H7 (cell line): ENCODE measurements at places on chromosomes 5 and 9.
A peak's percentile ranks its signal among the peaks of the same experiment; 100 is the strongest.

DNA sequence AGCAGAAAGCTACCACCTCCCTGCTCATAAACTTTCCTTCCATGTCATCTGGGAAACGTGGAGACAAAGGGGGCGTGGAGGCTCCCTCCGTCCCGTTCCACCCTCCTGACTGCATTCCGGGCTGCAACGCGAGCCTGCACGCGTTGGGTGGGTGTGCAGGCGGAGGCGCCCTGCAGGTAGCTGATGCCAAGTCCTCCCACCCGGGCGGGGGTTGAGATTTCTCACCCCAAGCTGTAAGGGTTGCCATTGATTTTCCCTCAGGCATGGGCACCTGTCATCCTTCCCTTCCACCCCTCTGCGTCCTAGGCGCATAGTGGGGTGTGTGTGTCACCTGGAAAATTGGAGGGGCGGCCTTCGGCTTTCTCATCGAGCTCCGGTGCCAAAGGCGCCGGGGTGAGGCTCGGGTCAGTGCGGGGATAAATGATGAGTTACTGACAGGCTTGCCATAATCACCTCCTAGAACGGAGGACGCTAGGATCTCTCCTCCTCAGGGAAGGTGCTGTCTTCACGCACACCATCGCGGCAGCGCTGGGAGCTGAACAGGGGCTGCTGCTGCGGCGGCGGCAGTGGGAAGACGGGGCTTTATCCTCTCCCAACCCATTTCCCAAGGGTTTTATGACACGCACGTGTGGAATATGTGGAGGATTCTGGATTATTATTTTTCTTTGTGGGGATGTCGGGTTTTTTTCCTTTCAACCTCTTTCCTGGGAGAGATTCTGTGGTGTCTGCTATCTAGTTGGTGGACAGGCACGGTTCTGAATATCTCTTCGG, 973 bp downstream of the PLPPR1 start:
- DNase-seq = peak; percentile 49

- DNase-seq = no peak
Measured at GRCh38 chr9:106704056-106704615, 158.8 kb upstream of the ZNF462 start.

GRCh38 chr5:54821445-54822323, 163.7 kb downstream of the ESM1 start:
- no peak for DNase-seq

- no peak for DNase-seq
Measured at GRCh38 chr5:33713136-33713765, 178.5 kb downstream of the ADAMTS12 start.

DNA sequence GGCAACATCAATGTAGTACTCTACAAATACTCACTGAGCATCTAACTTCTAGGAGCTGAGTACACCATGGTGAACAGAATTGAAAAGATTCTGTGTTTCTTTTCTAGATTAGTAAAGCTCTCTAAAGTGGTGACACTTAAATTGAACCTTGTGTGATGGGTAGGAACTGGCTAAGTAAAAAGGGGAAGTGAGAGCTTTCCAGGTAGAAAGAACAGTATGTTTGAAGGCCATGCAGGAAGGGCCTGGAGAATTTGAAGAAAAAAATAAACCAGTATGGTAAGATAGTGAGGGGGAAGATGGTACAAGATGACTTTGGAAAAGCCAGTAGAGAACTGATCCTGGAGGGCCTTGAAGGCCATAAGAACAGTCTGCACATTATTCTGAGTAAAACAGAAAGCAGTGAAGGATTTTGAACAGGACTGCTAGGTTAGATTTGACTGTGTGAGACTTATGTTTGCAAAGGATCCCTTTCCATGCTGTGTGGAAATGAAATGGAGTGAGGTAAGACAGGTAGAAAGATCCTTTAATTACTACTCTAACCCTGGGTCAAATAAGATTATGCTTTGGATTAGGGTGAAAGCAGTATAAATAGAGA, 46.7 kb upstream of the UBQLN1 start:
- no peak for DNase-seq

- no peak for DNase-seq
Measured at GRCh38 chr5:84301535-84301934, 83.1 kb downstream of the EDIL3 start.

- DNase-seq = no peak
Measured at GRCh38 chr5:114319821-114320220, 42.0 kb upstream of the KCNN2 start.

- DNase-seq = no peak
Measured at GRCh38 chr9:2874001-2874750, 30.3 kb upstream of the PUM3 start.

DNA sequence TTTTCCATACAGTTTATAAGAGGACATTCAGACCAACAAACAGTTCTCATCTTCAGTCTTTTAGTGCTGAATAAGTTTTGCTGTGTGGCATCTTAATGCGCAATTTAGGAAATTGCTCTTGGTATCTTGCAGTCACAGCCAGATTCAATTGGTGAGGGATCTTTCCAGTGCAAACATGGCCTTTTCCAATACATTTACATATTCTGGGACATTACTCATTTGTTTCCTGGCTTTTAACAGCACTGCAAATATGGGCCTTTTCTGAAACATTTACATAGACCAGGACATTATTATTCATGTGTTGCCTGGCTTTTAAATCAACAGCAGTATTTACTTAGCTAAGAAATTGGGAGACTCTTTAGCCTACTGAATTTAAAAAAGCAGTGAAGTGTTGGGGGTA, 22.7 kb downstream of the ANKRD33B start:
- no peak for DNase-seq

DNA sequence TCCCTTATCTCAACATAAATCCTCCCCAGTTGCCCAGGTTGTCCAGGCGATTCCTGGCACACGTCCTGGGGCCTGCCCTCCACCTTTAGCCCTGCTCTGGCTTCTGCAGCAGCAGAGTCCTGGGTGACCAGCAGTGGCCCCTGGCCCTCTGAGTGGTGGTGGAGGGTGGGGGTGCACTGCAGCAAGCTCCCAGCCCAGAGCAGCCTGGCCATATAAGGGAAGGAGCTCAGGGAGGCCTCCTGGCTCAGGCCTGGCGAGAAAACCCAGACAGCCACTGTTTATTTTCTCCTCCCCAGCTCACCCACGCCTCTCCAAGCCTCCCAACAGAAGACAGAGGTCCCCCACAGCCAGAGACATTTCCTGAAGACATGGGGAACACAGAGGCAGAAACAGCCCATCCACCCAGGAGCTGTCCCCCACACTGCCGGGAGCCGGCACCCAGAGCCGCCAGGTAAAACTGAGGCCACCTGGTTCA, 44.7 kb upstream of the IL17B start:
- DNase-seq = peak; percentile 62

- no peak for DNase-seq
Measured at GRCh38 chr5:135894276-135894675, 1.4 kb downstream of the IL9 start.

DNA sequence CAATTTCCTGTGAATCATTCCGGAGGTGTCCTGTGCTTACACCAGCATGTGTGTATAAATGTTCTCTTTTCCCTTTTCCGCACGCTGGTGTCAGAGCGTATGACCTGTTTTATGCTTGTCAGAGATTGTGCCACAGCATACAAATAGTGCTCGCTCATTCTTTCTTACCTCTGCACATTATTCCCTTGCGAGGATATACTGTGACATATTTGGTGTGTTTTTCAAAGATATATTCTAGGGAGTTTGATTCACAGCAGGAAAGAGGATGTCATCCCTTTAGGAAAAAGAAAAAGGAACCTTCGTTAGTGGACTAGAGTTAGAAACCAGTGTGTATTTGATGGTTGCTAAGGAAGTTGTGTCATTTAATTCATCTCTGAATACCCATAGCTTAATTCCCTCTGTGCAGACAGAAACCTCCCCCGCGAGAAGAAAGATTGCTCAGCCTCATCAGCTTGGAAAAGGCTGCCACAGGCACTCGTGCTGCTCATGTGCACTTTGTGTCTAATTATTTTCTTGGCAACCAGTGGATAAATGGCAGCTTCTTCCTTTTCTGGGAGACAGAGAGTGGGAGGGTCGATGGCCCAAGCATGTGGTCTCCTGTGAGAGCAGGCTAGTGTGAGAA, 14.7 kb upstream of the CCIN start:
- peak; percentile 7 for DNase-seq

DNA sequence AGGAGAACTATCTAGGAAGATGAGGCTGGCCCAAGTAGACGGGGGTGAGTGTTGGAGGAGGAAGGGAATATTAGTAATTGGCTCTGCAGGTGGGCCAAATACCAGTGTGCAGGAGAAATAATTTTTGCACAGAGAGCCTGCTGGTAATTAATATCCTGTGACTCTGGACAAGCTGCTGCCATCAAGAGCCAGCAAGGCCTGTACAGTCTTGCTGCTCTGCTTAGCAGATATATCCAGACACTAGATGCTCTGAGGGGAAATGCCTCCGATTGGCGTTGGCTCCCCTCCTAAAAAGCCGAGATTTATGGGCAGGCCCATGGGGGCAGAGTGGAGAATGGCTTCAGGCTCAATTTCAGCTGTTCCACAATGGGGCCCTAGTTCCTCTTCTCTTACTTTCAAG, 29.6 kb upstream of the ASTN2 start:
- no peak for DNase-seq

- no peak for DNase-seq
Measured at GRCh38 chr9:78691542-78691941, 394.6 kb downstream of the PSAT1 start.

- no peak for DNase-seq
Measured at GRCh38 chr5:78964889-78965288, 20.2 kb downstream of the ARSB start.

DNA sequence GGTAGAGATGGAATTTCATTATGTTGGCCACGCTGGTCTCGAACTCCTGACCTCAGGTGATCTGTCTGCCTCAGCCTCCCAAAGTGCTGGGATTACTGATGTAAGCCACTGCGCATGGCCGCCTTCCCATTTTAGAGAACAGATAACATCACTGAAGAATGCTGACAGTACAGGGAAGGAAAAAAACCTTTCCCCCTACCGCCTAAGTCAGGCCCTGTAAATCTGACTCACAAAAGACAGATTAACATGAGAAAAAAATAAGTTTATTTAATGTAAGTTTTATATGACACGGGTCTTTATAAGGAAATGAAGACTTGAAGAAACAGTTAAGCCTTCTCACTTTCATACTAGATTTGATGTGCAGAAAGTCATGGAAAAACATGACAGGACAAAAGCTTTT, 227.2 kb upstream of the ZNF608 start:
- DNase-seq = no peak

GRCh38 chr5:72559866-72560766, 52.9 kb upstream of the ZNF366 start:
- DNase-seq = no peak

DNA sequence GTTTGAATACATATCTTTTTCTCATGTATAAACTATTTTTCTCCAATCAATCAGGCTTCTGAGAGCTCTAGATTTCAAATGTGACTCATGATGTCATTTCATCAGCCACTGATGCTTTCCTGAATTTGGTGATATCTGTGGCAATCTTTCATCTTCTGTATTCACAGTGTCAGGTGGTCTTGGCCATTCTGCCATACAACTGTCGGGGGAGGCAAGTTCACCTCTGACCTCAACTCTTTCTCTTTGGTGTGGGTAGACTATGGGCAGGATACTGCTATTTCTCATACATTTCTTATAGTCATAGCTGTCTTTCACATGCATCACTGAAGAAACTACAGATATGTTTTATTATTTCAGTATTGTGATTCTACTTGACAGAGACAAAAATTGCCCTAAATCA, 414.1 kb upstream of the MEF2C start:
- no peak for DNase-seq

DNA sequence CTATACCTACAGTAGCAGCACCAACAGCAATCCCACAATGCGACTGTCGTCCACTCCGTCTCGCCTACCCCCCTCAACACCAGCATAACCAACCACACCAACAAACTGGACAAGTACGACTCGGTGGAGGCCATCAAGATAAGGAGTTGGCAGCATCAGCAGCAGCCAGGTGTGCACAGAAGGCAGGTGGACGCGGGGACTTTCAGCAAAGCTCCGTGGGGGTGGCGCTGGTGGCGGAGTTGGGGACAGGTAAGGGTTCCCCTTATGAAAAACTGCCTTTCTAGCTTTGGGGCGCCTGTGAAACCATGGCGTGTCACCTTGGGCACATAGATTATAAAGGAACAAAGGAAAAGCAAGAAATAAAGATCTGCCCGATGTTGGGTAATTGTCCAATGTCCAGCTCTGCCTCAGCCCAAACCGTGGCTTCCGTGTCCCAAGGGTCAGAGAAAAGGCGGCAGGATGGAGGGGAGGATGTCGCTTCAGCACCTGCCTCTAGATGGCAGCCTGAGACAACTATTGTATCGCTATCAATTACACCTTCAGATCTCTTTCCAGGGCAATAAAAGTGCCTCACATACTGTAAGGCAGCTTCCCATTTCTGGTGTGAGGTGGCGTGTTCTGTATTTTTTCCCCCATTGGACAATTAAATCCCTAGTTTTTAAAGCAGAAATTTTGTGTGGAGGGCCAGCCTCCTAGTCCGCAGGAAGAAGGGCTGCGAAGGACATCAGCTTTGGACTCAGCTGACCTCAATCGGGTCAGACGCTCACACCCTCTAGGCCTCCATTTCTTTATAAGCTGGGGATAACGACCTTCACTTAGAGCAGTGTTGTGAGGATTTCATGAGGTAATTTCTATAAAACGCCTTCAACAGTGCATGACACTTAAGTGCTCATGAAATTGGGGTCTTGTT, 58.8 kb downstream of the MTRR start:
- peak; percentile 72 for DNase-seq

- DNase-seq = peak; percentile 93
Measured at GRCh38 chr9:123355761-123356431, at the start of gene CRB2. Gene CRB2 (plus strand): TSS chr9:123356197. CDS start chr9:123356261, 64 bp downstream.

DNA sequence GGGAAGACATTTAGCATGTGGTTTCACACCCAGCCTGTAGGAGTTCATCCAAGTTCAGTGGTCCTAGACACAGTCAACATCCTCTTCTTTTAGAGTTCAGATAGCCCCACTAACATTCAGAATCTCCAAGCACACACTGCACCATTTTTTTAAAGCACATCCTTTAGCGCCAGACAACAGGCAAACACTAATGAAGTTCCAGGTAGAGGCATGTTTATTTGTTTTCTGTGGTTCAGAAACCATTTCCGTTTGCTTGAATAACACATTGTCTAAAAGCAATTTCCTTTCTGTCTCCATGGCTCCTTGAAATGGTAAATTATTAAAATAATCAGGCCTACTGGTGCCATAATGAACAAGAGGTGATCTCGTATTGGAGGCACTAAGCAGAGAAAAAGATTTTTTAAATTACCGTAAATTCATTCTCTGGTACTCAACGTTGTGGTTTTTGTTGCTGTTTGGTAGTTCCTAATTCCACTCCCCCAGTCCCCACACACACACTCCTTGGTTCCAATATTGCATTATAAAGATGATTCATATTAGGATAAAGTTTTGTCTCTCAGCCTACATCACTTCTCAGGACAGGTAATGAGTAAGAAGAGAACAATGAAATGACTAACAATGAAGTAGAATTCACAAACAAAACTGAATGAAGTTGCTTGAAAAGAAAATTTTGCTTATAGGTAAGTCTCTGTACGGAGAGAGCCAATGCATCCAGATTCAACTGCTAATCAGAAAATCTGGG, 153.1 kb downstream of the PCSK1 start:
- DNase-seq = no peak

DNA sequence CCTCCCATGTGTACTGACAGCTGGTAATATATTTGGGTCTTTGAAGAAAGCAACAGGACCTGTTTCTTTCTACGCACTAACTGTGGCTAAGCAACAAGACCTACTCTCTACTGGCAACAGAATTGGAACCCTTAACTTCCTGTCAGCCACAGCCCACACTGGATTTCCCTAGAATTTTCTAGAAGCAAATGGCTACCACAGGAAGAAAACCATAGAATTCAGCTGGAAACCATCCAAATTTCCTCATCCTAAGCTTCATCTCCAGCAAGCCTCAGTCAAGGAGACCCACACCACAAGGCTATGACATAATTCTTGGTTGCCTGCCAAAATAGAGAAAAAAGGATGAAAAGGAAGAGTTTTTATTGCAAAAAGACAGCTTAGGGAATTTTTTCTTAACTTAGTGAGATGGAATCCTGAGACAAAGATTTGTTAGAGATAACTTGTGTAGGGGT, 171.8 kb upstream of the TNC start:
- DNase-seq = no peak
